ENCODE measurements at places on chromosomes 12 and 14.

GRCh38 chr12:26068503-26068902, 56.3 kb downstream of the BHLHE41 start:
- no peak for DNase-seq

GRCh38 chr14:48726080-48726642, 860.0 kb downstream of the RPS29 start:
- DNase-seq, result no peak

DNA sequence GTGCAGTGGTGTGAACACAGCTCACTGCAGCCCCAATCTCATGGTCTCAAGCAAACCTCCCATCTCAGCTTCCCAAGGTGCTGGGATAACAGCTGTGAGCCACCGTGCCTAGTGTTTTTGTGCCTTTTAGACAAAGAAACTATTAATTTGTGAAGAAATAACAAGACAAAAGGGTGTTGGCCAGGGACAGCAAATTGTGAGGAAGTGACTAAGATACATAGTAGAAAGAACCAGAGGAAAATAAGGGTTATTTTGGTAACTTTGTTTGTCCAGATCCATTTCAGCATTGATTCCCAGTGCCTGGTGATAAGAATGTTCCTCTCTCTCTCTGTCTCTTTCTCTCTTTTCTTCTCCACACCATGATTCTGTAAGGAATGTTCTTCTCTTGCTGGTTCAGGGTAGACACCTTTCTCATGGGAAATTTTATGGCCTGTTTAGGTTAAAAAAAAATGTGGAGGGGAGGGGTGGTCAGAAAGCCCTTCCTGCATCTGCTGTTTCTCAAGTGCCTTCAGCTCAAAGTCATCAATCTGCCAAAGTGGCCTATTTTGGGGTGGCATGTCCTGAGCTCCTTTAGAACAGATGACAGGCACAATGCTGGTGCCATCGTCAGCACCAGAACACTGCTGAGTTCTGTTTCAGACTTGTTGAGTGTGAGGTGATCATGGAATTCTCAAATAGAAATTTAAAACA, 184.4 kb upstream of the EEA1 start:
- DNase-seq, result no peak

DNA sequence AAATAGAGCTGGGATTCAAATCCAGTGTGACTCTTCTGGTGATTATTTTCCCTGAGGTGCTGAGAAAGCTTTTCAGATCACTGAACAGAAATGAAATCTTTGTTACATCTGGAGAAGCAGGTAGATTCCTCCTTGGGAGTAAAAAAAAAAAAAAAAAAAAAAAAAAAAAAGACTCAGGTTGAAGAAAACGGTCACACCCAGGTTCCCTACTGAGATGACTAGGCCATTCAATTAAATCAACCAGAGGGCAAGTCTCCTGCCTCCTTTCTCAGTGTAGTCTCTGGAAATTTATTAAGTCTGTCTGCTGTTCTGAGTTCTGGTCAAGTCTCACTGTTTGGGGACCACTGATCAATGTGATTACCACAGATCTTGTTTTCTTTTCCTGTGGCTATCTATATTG, 24.0 kb downstream of the ARG2 start:
- no peak for DNase-seq

DNA sequence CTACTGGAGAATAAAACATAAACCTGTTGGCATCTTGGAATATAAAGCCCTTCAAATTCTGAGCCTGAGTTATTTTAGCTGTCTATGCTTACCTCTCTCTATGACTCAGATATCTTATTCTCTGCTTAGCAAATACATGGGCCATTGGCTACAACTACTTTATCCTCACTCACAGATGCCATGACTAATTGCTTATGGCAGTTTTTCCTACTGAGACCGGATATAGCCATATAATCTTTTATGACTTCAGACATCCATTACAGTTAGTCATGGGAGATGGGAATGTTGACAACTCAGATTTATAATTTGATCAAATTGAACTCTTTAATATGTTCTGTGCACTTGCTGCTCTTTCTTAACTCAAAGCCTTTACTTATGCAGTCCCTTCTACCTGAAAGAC, 502.4 kb upstream of the ATP2B1 start:
- no peak for DNase-seq

DNA sequence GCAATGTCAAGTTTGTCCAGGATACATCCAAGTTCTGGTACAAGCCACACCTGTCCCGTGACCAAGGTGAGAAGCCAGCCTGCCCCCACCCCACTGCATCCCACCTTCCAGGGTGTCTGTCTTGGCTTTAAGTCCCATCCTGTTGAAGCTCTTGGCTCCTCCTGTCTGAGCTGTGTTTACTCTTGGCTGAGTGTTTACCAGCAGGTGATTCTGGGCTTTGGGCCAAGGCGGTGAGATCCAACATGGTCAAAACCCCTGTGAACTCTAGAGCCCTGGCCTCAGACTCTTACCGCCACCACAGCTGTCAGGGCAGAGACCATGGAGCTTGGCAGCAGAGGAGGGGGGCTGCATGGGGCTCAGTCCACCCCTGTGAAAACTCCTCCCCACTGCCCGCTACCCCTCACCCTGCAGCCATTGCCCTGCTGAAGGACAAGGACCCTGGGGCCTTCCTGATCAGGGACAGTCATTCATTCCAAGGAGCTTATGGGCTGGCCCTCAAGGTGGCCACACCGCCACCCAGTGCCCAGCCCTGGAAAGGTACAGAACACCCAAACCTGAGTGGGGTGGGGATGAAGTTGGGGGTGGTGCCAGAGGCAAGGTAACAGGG, 11.6 kb downstream of the TNS2 start:
- DNase-seq, result no peak

GRCh38 chr12:126362493-126362892, 1297.3 kb downstream of the AACS start:
- no peak for DNase-seq

DNA sequence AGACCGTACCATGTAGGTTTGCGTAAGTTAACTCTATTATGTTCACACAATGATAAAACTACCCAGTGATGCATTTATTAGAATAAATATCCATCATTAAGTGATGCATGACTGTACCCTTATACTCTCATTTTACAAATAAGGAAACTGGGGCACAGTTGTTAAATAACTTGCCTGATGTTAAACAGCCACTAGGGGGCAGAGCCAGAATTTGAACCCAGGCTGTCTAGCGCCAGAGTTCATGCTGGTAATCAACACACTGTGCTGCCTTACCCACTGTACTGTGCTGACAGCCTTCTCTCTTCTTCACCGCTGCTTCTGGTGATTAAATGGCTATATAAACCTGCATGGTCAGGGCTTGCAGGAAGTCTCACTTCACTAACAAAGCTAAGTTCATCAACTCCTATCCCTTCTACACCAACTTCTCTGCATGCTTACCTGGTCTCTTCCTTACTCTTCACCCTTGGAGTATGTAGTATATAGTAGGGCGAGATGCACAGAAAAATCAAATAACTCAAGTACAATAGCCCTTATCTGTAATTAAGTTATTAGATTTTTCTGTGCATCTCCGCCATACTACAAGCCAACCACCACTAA, 43.6 kb upstream of the APPL2 start:
- peak; percentile 1 for DNase-seq

DNA sequence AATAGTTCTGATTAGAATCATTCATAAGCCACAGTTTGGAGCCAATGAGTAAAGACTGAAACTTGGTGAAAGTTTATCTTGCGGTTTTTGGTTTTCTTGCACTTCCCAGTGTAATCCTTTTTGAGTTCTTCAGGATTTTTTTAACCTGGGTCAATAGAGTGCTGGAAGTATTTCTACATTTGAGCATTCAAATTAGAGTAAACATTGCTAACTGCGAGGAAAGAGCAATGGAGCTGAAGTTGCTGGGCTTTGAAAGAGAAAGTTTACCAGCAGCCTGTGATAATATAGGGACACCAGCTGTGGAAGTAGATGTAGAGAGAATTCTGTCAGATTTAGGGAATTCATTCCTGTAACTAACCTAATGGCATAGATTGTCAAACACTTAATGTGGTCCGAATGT, 30.3 kb downstream of the ANO6 start:
- DNase-seq, result no peak

- no peak for DNase-seq
Observed at GRCh38 chr14:95287176-95287754, 32.4 kb downstream of the CLMN start.

DNA sequence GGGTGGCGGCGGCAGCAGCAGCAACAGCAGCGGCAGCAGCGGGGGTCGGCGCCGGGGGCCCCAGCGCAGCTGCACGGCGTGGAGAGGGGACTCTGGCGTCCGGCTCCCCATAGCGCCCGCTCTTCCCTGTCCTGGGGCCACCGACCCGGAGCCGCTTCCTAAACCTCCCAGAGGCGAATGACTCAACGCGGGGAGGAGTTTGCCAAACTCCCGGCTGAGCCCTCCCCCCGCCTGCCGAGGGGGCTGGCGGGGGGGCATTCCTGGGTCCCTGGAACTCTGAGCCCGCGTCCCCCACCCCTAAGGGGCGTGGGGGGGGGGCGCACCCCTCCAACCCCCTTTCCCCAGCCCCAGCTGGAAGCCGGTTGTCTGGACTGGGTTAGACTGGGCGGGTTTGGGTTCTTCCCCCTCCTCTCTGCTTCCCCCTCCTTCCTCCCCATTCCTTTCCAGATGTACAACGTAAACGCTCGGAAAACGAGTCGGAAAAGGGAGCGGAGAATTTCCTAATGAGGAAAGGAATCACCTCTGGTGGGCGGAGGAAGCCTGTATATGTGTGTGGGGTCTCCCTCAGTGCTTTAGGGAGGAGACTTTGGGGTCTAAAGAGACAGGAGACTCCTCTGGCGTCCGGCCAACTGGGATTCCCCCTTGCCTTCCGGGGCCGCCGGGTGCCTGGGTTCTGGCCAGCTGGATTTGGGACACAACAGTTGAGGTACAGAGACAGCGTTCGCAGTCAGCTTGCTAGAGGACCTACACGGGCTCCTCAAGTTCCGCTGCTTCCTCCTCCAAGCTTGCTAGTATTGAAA, at the start of gene ITGA5:
Gene ITGA5, minus strand, starts transcription at position 179 of the 800 bp plus-strand sequence. Its CDS starts 68 bp downstream, at position 111.
- DNase-seq, result peak; percentile 53

- no peak for DNase-seq
Observed at GRCh38 chr12:62146318-62146717, 113.9 kb upstream of the USP15 start.

DNA sequence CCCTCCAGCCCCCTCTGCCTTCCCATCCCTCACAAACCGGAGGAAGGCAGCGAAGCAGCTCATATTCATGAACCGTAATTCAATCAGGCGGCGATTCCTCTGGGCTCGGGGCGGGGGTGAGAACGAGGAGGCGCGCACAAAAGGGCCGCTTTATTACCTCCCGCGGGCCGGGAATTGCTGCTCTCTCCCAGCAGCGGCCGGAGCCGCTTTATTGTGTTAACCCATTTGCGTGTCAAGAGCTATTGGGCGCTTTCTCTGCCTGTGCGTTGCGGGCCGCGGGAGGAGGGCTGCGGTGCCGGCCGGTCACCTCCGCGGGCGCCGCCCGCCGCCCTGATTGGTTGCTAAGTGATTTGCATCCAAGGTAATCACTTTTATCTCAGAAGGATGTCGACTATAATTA, 4.8 kb downstream of the FAM222A start:
- no peak for DNase-seq

- no peak for DNase-seq
Observed at GRCh38 chr12:25089738-25090137, 105.2 kb downstream of the DNAI7 start.

- DNase-seq, result no peak
Observed at GRCh38 chr12:100826323-100826722, 31.7 kb downstream of the ANO4 start.

DNA sequence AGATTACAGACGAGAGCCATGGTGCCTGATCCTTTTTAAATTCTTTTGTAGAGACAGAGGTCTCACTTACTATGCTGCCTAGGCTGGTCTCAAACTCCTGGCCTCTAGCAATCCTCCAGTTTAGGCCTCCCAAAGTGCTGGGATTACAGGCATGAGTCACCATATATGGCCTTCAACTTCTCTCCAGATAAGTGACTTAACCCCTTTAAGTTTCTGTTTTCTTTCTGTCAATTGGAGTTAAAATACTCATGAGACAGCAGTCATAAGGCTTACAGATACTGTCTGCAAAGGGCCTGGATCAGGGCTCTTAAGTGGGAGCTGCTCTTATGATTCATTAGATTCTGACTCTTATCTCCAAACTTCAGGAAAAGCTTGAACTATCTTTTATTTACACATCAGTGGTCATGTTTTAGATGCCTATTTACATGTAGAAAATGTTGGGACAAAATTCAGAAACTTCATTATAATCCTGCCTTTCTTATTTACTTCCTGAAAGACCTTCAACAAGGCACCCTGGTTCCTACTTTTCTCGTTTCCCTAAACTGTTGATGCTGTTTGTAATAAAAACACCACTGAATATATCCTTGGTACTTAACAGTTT, 271.5 kb upstream of the TBX3 start:
- DNase-seq, result no peak

- DNase-seq, result no peak
Observed at GRCh38 chr12:55172686-55173085, 46.5 kb downstream of the OR9K2 start.

Measured in effector CD8-positive, alpha-beta T cell (primary cell).